ENCODE measurements at places on chromosomes 2 and 18. TPM values are rescaled to one million over a fixed set of nuclear protein-coding genes. Genes with fewer than 3 reads are reported as not detected.

CCDC121 gene
- 8.0 TPM for total RNA-seq

EFHD1 gene
- total RNA-seq: 5.7 TPM

NR4A2 gene
- 1.8 TPM for total RNA-seq

TTC39C gene
- 36.9 TPM for total RNA-seq

GRCh38 chr2:58620896-58621295 is 379.8 kb upstream of the FANCL start:
- DNase-seq: no peak

GRCh38 chr18:23887493-23887892 is 127.1 kb upstream of the TTC39C start:
- DNase-seq: no peak

DNA sequence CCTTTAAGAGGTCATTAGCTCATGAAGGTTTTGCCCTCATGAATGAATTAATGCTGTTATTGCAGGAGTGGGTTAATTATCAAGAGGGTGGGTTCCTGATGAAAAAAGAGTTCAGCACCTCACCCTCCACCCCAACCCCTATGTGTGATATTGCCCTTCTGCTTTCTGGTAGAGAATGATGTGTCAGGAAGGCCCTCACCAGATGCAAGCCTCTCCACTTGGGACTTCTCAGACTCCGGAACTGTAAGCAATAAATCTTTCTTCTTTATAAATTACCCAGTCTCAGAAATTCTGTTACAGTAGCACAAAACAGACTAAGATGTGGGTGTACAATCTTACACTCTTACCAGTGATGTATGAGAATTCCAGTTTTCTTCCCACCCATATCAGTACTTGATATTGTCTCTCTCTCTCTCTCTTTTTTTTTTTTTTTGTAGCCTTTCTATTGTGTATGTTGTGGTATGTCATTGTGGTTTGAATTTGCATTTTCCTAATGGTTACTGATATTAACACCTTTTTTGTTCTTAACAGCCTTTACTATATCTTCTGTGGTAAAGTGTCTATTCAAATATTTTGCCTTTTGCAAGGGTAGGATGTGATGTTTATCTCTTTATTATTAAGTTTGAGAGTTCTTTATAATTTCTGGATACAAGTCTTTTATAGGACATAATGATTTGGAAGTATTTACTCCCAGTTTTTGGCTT is 10.4 kb upstream of the MAP2 start:
- no peak for DNase-seq

- DNase-seq: peak; percentile 98
These were observed at the start of gene EIF5B for GRCh38 chr2:99337113-99338028. EIF5B (plus strand) TSS chr2:99337389; CDS start chr2:99337555, 166 bp downstream.

- DNase-seq: peak; percentile 56
These were observed 229.4 kb downstream of the HAUS1 start for GRCh38 chr18:46333431-46334135.

DNA sequence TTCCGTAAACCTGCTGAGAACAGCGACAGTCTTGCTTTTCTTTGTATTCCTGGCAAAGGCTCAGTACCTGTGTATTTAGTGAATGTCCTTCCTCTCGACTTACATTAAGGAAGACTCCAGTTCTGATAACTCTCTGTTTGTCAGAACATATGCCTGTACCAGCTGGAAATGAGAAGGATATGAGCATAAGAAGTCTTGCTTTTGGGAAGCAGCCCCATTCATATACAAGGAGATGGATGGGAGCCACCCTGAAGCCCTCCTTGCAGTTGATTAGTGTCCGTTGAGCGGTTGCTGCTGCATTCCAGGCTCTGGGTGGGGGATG is 59.8 kb downstream of the SH3BP4 start:
- no peak for DNase-seq

GRCh38 chr2:16099326-16099725 is 159.0 kb downstream of the MYCN start:
- no peak for DNase-seq

DNA sequence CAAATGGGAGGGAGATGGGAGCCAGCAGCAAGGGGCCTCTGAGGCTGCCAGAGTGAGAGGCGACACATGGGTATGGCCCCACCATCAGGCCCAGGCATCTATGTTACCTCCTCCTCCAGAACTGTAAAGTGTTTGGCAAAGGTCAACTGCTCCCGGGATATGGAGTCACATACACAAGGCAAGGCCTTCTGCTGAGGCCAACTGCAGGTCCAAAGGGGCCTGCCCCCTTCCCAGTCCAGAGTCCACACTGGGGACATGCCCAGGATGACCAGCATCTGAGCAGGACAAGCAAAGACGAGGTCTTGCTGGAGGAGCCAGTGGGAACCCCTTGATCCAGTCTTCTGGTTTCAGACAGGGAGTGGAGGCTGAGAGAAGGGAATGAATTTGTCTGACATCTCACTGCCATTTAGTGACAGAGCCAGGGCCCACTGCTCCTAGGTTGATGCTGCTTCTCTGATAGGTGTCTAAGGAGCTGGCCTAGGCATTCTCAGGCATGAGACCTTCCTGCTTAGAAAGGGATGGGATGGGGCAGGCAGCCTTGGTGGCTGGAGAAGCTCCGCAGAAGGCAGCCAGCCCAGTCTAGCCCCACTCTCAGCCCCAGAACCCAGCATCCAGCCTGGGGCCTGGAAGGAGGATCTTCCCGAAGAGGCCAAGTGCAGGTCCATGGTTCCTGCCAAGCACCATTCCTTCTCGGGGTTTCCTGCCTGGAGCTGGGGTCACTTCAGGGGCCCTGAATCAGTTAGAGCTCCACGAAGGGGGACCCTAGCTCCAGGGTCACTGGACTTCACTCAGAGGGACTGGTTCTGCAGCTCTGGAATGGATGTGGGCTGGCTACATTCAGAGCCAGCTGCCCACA is 26.4 kb downstream of the EMX1 start:
- DNase-seq: no peak

All from sigmoid colon (tissue), 7 donors.